Stimulated activated CD4-positive, alpha-beta T cell treated with anti-CD3 and anti-CD28 coated beads, Interleukin-15, amount 100 ng/mL, for 1 hour (primary cell): ENCODE measurements at places on chromosomes 16 and 17.

- no peak for DNase-seq
Observed at GRCh38 chr16:67260426-67261063, 11.8 kb downstream of the SLC9A5 start.

- no peak for DNase-seq
Observed at GRCh38 chr16:90010676-90011507, 8.4 kb downstream of the DBNDD1 start.

DNA sequence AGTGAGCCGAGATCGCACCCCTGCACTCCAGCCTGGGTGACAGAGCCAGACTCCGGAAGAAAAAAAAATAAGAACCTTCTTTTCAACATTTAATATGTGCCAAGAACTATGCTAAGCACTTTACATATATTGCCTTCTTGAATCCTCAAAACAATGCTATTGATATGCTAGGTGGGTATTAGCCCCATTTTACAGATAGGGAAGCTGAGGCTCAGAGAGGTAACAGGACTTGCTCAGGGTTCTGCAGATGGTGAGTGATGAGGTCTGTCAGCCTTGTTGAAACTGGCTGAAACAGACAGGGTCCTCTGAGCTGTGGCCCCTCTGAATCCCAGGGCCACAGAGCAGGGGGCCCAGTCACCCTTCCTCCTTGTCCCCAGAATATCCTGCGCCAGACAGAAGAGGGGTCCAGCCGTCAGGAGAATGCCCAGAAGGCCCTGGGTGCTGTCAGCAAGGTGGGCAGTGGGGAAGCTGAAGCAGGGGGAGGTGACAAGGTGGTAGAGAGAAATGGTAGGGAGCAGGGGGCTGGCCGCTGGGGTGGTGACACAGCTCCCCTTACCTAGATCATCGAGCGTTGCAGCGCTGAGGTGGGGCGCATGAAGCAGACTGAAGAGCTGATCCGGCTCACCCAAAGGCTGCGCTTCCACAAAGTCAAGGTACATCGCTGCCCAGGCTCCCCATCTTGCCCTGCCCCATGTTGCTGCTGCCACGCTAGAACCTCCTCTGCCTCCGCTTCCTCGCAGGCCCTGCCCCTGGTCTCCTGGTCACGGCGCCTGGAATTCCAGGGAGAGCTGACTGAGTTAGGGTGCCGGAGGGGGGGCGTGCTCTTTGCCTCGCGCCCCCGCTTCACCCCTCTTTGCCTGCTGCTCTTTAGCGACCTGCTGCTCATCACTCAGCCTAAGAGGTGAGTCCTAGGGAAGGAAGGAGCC lies 8.2 kb downstream of the ARHGEF15 start:
- no peak for DNase-seq

- no peak for DNase-seq
Observed at GRCh38 chr17:39231591-39232551, 6.1 kb upstream of the STAC2 start.

GRCh38 chr16:87431926-87432325 lies 39.8 kb downstream of the MAP1LC3B start:
- DNase-seq: no peak

- no peak for DNase-seq
Observed at GRCh38 chr17:56440419-56440818, 153.1 kb upstream of the NOG start.

- DNase-seq: no peak
Observed at GRCh38 chr16:27483624-27484023, 66.1 kb downstream of the GTF3C1 start.
